Head of caudate nucleus (tissue), 42 donors: ENCODE measurements at places on chromosomes 1 and 21.

GRCh38 chr1:75087278-75087677, 46.9 kb upstream of the LHX8 start:
- no peak for DNase-seq

GRCh38 chr1:239944666-239945065, 147.0 kb upstream of the FMN2 start:
- DNase-seq, result no peak

- DNase-seq, result peak; percentile 72
These were observed 19.7 kb downstream of the STUM start for GRCh38 chr1:226568077-226568831.

DNA sequence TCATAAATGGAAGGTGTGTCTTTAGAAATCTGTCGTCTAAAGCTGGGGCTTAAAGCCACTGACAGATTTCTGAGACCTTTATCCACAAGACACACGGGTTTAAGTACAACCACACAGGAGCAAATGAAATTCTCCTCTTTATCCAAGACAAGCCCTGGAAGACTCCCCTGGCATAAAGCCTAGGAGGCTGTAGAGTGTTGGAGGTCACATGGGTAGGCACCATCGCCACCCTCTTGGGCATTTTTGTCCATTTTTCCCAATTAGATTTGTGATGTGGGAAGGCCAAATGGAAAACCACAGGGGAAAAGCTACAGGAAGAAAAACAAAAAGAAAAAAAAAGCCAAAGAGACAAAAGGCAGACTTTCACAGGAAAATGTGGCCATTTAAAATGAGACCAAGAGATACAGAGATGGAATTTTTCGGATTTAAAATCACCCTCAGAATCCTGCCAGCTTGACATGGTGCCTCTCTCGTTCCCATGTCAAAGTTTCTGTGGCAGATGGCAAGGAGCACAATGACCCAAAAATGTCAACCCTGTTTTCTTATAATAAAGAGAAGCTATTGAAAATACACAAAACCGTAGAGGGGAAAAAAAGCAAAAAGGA, 91.9 kb downstream of the PLD5 start:
- no peak for DNase-seq

DNA sequence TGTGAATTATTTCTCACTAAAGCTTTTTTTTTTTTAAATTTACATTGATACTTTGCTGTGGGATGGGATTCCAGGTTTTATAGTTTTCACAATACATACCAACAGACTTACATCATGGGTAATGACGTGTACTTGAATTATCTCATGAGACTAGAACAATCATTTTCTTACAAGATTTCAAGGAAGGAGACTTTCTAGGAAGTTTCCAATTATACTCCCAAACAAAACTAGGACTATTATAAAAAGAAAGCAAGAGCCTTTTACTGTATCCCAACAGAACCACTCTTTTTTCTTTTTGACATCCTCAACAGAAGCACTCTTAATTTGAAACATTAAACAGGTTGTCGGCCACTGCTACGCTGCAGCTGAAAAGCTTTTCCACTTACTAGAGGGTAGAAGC, 48.7 kb downstream of the TESK2 start:
- DNase-seq, result no peak

GRCh38 chr1:13451399-13451965, 41.2 kb downstream of the PRAMEF20 start:
- DNase-seq, result no peak

GRCh38 chr1:226322986-226323385, 14.0 kb upstream of the LIN9 start:
- DNase-seq, result no peak

GRCh38 chr1:168281603-168282325, 1.1 kb downstream of the TBX19 start:
- DNase-seq, result no peak

DNA sequence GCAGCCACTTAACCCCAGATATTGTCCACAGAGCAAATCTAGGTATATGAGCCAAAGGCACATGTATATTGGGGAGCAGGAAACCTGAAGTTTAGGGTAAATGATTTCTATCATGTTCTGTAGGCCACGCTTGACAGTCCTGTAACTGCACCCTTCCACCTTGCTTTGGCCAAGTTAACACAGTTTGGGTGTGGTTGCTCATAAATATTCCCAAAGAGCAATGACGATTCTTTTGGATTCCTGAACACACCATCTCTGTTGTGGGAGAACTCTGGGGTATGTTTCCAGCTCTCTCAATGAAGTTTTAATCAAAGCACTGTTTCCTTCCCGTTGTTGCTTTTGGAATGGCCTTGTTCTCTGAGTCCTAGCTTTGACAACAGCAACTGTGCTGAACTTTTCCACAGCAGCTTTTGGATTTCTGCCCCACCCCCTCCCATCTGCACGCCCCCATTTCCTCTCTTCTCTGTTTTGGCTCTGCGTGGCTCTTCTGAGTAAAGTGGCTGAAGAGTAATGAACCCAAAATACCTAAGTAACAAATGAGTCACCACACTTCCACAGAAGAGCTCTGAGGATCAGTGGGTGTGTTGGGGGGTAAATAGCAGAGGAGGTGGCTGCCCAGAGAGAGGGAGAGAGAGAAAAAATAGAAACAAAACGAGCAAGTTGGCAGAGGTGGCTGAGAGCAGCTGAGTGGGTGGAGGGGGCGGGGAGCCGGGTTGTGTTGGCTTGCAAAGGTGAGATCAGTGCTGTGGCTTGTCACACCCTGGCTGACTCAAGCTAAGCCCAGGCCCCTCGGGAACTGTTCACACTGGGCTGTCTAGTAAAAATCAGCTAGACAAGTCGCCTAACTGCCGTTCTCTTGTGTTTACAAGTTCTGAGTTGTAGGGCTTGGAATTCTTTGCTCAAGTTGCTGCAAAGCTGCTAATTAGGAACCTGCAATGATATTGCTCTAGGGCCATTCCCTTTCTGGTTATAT, 26.9 kb upstream of the RAP1A start:
- DNase-seq, result peak; percentile 30

DNA sequence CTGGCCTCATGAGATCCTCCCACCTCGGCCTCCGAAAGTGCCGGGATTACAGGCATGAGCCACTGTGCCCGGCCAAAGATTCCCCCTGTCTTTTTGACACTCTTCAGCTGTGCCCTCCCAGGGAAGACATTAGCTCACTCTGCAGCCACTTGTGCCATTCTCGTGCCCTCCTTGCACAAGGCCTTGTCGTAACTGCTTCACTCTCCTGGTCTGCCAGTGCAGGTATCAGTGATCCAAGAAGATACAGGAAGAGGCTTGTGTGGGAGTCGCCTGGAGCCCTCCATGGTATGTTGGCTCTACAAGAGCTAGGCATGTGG, 22.0 kb upstream of the WDR26 start:
- no peak for DNase-seq

- no peak for DNase-seq
These were observed 326.1 kb upstream of the BEND5 start for GRCh38 chr1:49102752-49103151.

GRCh38 chr1:165763442-165763841, 5.2 kb downstream of the TMCO1 start:
- DNase-seq, result no peak

- no peak for DNase-seq
These were observed 433.4 kb upstream of the CAMK1G start for GRCh38 chr1:209150114-209150513.

- no peak for DNase-seq
These were observed 15.3 kb upstream of the TMCO2 start for GRCh38 chr1:40232444-40232843.

GRCh38 chr21:38525454-38525853, 27.2 kb upstream of the ERG start:
- DNase-seq, result peak; percentile 54

GRCh38 chr1:159940006-159940620, 5.3 kb downstream of the IGSF9 start:
- no peak for DNase-seq

DNA sequence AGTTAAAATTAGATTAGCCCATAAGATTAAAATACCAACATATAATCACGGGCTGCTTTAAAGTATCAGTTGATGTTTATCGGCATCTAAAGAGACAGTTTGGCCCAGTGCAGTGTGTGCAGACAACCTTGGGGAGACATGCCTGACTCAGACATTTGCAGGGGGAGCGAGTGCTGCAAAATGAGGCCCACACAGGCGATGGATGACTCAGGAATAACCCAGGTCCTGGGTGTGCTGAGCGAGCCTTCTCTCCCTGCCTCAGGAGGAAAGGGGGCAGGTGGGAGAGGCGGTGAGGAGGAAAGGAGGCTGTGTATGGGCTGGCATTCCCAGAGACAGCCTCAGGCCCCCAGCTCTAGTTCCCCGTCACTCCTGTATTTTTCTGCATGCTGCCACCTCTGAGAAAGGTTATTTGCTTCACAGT, 9.0 kb downstream of the SLC9A1 start:
- DNase-seq, result peak; percentile 82

DNA sequence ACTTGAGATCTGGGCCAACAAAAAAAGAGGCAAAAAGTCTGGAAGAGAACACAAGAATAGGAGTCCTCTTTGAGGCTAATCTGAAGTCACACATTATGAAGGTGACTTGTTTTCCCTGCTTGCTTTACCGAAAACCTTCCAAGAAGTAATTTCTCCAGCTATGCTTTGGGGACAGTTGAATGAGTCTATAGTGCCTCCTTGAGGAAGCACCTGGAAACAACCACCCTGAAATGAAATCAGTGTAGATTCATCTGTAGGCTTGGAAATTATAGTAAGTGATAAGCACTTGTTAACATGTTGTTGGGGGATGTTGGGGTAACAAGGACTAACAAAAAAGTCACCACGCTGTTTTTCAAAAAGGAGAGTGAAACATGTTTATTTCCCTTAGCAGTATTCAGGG, 23.4 kb upstream of the RPTN start:
- no peak for DNase-seq

DNA sequence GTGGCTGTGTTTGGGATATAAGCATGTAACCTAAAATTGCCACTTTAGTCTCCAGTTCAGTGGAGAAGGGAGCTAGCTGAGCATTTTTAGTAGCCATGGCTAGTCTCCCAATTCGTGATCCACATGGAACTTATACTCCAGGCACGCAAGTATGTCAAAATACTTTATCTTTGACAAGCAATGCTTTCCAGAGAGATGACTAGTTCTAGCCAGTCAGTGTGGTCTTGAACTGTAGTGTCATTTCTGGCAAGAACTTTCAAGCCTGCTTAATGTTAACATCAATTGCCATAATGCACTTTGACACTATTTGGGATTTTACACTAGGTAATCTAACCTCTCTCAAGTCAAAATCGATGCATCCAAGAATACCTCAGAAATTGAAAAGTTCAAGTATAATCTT, 660.0 kb downstream of the PTPRC start:
- no peak for DNase-seq

- DNase-seq, result no peak
These were observed 666 bp upstream of the BEND5 start for GRCh38 chr1:48777219-48777895.

- peak; percentile 31 for DNase-seq
These were observed 20.4 kb upstream of the GNG12 start for GRCh38 chr1:67853704-67854103.

- DNase-seq, result no peak
These were observed 20.9 kb downstream of the SLC1A7 start for GRCh38 chr1:53121319-53122172.

- no peak for DNase-seq
These were observed 30.7 kb downstream of the CD247 start for GRCh38 chr1:167487614-167488013.

DNA sequence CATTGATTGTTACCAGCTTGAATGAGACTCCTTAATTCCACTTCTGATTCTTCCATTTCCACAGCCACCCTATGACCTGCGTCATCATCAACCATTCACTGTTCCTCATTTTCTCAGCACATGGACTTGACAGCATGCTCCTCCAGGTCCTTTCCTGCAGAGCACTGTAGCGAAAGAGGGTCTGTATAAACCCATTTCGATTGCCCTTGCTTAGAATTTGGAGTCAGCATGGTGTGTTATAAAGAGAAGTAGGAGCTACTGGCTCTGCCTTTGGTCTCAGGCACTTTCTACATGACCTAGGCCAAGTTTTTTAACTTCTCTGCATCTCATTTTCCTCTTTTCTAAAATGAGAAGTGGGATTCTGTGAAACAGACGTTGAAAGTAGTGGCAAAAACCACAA, 133.8 kb downstream of the AK5 start:
- no peak for DNase-seq

DNA sequence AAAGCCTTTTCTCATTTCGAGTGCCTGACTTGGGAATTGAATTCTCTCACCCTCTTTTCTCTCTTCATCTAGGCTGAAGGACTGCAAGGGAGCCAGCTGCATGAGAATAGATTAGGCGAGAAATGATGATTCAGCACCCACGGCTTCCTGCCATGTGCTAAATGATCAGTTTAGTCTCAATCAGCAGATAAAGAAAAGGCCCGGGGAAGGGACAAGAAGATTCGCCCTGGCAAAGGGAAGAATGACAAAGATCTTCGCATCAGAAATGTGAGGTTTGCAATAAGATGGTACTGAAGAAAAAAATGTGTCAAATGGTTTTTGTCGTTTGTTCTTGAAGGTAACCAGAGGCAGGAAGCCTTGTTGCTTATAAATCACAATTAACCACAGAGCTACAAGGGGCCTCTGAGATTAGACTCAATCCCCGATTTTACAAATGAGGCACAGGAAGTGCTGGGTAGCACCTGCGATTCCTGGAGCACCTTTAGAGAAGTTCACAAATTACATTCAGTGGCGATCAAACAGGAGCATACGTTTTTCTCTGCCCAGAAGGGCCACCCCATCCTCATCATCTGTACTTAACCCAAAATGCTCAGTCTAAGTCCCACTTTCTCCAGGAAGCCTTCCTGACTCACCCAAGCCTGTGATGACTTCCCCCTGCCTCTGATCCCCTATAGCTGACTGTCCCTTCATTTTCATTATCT, 183.4 kb downstream of the ZNF281 start:
- no peak for DNase-seq

- no peak for DNase-seq
These were observed 9.2 kb downstream of the VASH2 start for GRCh38 chr1:212959266-212960220.

GRCh38 chr1:172903581-172904220, 147.0 kb downstream of the TNFSF18 start:
- DNase-seq, result no peak

DNA sequence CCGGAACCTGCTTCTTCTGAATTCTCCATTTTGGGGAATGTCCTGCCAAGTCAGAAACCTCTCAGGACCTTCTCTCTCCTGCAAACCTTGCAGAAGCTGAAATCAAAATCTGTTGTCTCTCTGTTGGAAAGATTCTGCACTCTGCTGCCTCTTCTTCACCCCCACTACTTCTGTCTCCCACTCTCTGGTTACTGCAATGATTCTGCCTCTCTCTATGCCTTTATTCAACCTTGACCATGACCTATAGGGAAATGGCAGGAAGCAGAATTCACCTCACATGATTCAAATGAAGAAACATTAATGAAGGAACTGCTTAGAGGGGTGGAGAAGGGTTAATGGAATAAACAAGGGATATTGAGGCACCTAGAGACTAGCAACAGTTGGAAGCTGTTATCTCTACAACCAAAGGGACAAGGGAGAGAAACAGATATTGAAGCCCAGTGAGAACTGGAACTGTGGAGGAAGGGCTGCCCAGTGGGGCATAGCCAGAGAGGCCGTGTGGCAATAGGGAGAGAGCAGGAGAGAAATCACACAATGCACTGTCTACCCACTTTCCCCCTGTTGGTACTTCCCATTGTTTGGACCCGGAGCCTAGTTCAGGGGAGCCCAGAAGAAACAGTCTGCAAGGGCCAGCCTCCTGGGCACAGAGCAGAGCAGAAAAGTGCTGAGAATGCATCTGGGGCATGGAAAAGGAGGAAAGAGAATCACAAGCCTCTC, 76.1 kb upstream of the JUN start:
- DNase-seq, result no peak

- DNase-seq, result peak; percentile 58
These were observed 2.3 kb downstream of the ZBTB37 start for GRCh38 chr1:173870252-173871075.

- DNase-seq, result no peak
These were observed 76.8 kb downstream of the SLC45A1 start for GRCh38 chr1:8394456-8395321.

- no peak for DNase-seq
These were observed 142.1 kb downstream of the KCNT2 start for GRCh38 chr1:196466166-196466565.
